ENCODE measurements at places on chromosomes 5 and 9. TPM values are rescaled to one million over a fixed set of nuclear protein-coding genes. Genes with fewer than 3 reads are reported as not detected.

TMEM174 gene
- not detected for total RNA-seq

SPATA24 gene
- total RNA-seq: 4.4 TPM

CCL19 gene
- total RNA-seq: not detected

GRCh38 chr9:85224301-85224700, 517.5 kb downstream of the AGTPBP1 start:
- DNase-seq: no peak

DNA sequence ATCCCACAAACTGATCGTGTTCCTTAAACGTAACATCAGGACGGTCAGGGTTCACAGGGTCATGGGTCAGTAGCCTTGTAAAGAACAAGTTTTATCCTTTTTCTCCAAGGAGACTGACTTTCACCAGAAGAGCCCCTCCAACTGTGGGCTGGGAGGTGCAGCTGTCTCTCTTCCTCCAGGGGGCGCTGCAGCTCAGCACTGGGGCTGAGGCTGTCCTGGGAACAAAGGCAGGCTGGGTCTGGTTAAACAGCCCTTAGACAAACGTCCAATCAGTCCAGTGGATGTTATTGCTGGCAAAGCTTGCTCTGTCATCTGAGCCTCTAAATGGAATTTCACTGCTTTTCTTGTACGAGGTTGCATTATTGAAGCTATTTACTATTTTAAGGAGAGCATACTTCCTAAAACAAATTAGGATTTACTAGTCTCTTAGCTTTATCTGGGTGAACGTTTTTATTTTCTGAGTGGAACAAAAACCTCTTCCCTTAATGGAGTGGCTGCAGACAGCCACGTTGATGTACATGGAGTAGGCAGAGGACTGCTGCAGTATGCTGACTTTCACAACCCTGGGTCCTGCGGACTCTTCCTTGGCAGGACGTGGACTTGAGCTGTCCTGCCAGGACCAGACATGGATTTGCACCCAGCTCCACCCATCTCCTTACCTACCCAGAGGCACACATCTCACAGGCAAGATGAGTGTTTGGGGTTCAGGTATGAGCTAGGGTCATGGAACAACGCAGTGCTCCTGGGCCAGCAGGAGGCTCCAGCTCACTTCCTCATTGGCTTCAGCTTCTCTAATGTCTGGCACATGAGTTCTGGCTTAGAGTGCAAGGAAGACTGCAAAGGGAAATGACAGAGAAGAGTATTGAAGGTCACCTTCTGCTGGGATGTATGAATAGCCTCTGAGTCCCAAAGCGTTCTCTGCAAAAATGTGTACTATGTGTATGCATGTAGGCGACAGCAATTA, 7.8 kb downstream of the EXOSC2 start:
- DNase-seq: peak; percentile 44
